ENCODE measurements at places on chromosomes 7 and 10.

- no peak for DNase-seq
These were observed 22.2 kb upstream of the SRGN start for GRCh38 chr10:69065406-69066361.

DNA sequence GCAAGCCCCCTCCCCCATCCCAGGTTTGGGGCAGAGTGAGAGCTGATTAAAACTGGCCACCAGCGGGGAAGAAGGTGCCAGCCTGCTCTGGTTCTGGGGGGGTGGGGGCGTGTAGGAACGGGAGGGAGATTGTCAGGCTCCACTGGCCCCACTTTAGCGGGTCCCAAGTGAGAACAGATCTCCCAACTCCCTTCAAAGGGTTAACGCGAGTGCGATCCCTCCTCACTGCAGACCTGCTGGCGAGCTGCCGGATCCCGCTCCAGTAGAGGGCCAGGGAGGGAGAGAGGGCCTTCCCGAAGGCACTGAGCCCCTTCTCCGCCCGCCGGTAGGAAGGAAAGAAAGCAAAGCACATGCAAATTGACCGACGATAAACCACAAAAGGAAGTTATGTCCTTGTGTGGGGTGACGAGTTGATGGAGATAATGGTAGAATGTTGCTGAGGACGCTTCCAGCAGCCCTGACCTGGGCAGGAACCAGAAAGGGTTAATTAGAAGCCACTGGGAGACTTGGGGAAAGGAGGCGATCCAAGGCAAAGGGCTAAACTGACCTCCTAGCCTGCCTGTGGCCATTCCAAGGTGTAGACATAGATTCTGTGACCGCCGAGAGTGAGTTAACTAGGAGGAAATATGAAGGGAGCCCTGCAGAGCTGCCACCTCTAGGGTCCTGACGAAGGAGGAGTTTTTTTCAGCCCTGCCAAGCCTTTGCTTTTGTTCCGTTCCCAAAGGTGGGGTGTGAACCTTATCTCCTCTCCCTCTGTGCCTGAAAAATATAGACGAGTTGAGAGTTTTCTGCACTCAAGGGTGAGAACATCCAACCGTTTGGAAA is 1.5 kb downstream of the NRG3 start:
- DNase-seq = no peak

DNA sequence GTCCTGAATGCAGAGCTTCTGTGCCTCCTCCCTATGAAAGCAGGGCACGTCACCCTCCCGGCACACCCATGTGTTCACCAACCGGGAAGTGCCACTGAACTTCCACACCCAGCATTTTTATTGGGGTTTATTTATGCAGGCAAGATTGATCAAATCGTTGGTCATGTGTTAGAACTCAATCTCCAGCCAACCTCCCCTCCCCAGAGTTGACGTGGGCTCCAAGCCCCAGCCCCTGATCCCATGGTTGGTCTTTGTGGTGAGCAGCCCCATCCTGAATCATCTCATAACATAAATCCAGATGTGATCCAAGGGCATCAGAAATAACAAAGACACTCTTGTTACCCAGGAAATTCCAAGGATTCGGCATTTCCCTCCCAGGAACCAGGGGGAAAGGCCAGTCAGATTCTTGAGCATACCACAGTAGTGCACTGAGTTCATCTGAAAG is 151.2 kb downstream of the TPST1 start:
- DNase-seq = no peak

DNA sequence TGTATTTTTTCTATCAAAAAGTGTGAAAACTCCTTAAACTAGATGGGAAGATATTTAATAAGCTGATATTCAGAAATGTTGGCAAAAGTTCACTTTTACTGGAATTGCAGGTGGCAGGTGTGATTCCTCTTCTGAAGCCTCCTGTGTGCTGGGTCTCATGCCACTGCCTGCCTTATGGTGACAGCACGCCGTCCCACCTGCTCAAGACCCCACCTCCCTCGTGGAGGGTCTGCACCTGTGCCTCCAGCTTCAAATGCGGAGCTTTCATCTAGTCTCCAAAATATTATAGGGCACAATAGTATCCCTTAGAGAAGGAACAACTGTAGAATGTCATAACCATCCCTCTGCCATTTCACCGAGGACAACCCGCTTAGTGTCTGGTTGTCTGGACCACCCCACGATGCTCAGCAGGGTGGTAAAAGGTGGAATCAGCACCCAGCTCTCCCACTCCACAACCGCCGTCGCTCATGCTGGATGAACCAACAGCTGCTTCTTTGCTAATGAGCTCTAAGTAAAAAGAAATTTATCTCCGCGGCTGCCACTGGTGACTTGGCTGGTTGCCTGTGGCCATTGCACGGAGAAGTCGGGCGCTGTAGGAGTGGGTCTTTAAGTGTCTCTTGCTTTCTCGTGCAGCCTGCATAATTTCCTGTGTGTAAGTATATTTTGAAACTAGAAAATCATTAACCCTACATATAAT is 119.3 kb upstream of the TCERG1L start:
- no peak for DNase-seq

GRCh38 chr10:73998929-73999691 is 1.2 kb downstream of the VCL start:
- DNase-seq = no peak

DNA sequence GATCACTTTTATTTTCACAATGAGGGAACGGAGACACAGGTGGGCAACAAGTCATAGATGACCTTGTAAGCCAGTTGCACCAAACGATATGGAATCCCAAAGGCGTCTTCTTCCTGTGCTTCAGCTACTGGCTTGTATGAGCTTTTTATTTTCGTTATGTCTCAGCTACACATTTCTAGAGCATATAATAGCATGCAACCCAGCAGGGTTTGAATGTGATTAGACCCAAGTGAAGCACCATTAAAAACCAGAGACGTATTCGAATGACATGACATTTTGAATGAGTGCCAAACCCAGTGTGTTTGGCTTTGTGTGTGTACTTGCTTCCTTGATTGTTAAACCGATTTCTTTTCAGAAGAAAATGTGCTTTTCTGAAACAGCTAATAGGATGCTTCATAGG is 963.2 kb upstream of the CELF2 start:
- DNase-seq = no peak

DNA sequence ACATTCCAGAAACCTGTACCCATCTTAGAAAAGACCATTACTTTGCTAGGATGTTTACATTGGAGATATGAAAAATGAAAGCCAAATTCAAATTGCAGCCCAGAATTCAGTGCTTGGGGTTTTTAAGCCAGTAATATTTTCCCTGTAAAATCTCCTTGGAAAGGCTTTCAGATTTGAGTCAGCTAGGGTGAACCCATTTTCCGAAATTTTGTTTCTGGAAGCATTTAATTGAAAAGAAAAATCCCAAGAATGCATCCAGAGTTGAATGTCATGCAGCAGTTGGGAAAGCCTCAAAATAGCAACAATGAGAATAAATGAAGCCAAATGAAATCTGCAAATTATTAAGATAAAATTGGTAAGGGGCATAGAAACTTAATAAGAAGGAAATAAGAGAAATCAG is 106.4 kb downstream of the BMPER start:
- DNase-seq = no peak

DNA sequence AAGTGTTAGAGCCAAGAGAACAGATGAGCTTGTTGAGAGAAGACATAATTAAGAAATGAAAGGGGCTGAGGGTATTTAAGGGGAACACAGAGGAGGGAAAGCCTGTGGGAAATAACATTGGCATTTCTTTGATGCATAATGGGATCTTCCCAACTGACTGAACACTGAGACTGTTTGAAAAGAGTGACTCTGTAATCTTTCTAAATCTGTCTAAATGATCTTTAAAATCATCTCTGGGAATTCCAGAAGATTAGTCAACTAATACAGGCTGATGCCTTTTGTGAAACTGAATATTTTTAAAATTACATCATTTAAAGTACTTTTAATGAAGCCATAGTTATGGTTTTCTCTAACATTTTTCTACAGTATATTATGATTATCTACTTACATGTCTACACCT is 17.4 kb upstream of the SLC35G1 start:
- no peak for DNase-seq

DNA sequence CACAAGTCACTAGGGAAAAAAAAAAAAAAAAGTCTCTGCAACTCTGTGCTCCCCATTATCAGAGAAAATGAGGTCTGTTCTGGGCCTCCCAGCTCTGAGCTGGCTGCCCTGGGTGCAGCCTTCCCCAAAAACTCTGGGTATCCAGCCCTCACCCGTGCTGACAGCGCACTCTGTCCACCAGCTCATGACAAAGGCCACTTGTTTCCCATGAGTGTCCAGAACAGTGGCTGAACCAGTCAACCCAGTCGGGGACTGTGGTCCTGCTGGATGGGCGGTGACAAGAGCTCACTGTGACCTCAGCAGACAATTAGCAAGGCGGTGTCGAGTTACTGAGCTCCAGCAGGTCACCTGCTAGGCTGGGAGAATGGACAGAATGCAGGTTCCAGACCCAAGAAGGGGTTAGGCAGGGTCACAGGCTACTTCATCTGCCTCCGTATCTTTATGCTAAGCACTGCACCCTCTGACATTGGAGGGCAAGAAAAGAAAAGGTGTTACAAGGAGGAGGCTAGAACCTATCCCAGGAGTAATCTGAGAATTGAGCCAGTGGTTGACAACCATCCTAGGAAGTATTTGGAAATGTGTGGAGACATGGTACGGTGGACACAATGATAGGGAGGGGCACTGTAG is 37.2 kb downstream of the DLG5 start:
- DNase-seq = no peak

- peak; percentile 5 for DNase-seq
These were observed 166.4 kb downstream of the MAD1L1 start for GRCh38 chr7:2066251-2066919.

DNA sequence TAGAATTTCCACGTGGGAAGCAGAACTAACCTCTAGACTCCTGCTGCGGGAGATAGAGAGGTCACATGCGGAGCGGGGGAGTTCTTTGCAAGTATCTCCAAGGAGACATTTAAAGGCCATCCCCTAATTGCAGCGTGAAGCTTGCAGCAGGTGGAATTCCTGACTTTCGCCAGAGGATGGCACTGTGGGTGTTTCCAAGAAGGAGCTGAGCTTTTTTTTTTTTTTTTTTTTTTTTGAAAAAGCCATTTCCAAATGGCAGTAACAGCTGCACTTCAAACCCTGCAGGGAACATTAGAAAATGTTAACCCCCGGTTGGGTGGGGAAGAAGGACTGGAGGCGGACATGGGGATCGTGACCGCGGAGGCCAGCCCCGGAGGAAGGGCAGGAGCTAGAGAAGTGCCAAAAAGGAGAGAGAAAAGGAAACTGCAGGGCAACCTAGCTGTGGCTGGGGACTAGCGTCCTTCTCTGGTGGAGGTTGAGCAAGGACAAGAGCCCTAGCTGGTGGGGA is 487.7 kb downstream of the TYW1 start:
- DNase-seq = no peak

DNA sequence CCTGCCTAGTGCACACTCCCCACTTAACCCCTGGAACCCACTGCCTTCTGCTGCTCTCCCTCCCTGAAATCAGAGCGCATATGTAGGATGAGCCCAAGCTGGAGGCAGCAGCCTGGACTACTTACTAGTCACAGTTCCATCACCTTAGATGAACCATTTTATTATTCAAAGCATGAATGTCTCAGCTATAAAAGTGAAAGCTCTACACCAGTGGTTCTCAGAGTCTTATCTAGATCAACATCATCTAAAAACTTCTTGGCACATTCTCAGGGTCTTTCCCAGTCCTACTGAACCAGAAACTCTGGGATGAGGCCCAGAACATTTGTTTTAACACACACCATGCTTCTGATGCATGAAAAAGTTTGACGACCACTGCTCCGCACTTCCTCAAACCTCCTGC is 100.3 kb upstream of the ANK3 start:
- no peak for DNase-seq

GRCh38 chr7:127704211-127704610 is 52.2 kb downstream of the SND1 start:
- no peak for DNase-seq

GRCh38 chr7:26863518-26864308 is 677 bp downstream of the SKAP2 start:
- DNase-seq = no peak

- DNase-seq = no peak
These were observed 92.1 kb downstream of the SIRT1 start for GRCh38 chr10:67976292-67977245.

- no peak for DNase-seq
These were observed 711.2 kb downstream of the GRID1 start for GRCh38 chr10:85655411-85655810.

DNA sequence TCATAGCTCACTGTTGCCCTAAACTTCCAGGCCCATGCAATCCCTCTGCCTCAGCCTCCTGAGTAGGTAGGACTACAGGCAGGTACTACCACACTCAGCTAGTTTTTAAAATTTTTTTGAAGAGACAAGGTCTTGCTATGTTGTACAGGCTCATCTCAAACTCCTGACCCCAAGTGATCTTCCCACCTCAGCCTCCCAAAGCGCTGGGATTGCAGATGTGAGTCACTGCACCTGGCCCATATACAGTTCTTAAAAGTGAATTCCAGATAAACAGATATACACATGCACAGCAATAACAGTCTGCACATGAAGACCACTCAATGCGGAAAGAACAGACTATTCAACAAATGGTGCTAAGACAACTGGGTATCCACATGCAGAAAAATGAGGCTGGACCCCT is 67.8 kb downstream of the SRPK2 start:
- no peak for DNase-seq

GRCh38 chr7:140649556-140650205 is 9.1 kb upstream of the DENND2A start:
- DNase-seq = no peak

DNA sequence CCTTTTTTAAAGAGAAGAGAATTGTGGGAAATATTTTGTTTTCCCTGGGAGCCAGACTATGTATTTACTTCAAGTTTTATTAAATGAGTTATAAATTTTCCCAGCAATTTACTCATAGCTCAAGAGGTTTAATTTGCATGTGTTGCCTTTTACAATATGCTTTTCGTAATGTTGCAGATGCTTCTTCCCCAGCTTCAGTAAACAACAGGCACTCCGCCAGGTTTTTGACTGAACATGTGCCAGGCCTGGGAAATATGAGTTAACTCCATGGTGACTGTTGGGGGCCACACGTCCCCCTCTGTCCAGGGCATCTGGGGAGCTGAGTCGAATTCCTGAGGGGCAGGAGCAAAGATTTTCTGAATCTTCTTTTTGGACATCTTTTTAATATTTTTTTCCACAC is 545.7 kb downstream of the LRMDA start:
- DNase-seq = no peak

DNA sequence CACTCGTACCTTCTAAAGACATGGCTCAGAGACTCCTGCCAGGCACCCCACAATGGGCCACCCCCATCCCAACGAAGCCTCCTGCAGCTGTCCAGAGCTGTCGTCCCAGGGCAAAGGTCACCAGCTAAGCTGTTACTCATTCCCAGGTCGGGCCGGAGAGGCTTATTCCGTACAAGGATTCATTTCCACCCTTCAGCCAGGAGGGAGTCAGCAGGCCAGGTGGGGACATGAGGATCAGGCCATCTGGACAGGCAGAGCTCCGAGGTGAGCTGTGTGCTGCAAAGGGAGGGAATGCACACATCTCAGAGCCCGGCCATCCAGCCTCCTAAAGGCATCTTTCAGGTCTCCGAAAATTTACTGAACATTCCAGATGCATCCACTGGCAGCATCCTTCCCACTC is 63.9 kb upstream of the NANOS1 start:
- no peak for DNase-seq

Measured in stimulated activated CD4-positive, alpha-beta T cell treated with anti-CD3 and anti-CD28 coated beads, TNF-alpha, amount 100 ng/mL, for 1 hour (primary cell).